ENCODE measurements at places on chromosomes 3 and 15.
A peak's percentile ranks its signal among the peaks of the same experiment; 100 is the strongest.

GRCh38 chr15:90915808-90916440 is 12.8 kb downstream of the MAN2A2 start:
- DNase-seq = no peak

DNA sequence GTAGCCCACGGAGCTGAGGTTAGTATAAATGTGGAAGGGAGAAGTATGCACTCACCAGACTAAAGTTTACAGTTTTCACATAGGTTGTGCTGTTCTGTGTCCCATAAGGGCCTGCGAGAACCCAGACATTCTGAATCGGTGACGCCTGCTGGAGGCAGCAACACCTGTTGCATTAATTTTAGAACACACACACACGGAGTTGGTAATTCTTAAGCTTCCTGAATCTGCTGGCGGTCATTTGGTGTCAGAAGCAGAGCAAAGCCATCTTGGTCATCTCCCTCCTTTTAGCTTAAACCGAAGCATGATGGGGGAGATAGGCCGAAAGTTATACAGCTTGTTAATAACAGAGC is 41.1 kb upstream of the AP3B2 start:
- no peak for DNase-seq

GRCh38 chr15:80160570-80161156 is 7.9 kb downstream of the FAH start:
- DNase-seq = peak; percentile 33

GRCh38 chr3:176951144-176951543 is 246.1 kb downstream of the TBL1XR1 start:
- no peak for DNase-seq

DNA sequence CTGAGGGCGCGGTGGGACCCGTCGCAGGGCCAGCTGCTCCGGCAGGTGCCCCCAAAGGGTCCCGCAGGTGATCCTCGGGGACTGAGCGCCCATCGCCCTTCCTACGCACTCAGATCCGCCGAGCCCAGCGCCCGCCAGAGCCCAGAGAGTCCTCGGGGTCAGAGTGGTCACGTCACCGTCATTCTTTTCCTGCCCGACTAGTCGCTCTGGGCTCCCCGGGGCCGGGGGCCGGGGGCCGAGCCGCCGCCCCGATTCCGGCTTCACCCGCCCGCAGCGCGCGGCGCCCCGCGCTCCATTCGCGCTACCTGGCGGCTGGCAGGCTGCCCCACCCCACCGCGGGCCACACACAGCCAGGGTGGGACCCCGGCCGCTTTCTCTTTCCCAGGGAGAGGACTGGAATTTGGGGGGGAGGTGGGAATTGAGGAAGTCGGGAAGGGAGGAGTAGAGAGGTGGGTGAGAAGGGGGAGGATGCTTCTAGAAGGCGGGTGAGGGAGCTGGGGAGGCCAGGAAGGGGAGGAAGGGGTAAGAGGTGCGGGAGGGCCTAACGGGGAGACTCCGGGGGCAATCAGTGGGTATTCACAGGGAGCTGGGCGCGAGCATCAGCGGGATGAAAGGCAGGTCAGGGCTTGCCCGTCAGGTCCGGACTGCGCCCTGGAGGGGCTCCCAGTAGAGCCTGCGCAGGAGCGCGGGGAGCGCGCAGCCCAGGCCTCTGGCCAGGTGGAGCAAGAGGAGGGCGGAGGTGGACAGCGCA is 36.1 kb upstream of the EPHB3 start:
- DNase-seq = peak; percentile 29

DNA sequence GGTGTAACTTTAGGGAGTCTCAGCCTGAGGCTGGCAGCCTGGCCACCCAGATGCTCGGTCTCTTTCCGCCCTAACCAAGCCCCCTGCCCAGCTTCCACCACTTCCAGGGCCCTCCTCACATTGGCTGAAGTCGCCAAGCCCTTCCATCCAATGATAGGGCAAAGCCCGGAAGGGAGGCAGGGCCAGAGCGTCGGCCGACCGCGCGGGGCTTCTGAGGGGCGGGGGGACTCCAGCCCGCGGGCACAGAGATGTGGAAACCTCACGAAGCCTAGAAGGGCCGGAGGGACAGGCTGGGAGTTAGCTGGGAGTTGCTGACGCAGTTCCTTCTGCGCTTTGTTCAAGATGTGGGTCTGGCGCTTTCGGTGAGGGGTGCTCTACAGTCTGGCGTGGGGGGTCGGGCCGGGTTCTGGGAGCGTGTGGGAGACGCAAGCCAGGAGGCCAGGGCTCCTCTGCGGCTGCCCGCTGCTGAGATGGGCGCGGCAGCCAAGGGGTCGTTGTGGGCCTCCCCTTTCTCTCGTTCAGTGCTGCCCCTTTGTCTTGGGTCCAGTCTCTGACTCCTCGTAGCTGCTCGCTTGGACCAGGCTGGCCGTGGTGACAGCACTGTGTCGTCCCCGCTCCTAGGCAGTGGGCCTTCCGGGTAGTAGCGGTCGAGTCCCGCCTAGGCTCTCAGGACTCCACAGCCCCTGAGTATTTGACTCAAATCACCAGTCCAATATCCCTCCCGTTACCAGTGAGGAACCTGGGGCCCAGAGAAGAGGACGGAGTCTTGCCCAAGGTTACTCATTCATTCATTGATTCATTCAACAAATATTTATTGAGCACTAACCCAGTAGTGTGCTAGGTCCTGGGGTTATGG is at the start of gene ZNF660:
Gene ZNF660, plus strand, starts transcription at position 319 of the 856 bp plus-strand sequence. CDS start 9,230 bp downstream, outside the sequence.
- no peak for DNase-seq

DNA sequence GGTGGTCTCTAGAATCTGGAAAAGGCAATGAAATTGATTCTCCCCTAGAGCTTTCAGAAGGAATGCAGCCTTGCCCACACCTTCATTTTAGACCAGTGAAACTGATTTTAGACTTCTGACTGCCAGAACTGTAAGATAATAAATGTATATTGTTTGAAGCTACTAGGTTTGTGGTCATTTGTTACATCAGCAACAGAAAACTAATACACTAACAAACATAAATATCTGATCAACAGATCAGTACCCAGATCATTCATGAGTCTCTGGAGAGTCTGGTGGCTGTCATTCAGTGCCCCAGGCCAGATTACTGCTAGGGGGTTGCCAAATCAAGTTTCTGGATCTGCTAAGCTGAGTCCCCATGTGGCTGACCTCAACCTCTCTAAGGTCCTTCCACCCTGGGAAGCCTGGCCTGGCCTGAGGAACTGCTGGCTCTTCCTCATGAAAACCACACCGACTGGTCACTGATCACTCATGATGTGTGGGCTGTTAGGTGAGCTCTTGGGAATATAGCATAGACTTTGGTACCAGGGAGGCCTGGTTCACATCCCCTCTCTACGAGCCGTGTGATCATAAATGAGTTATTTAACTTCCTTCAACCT is 11.1 kb upstream of the LACTB start:
- no peak for DNase-seq
